ENCODE measurements at places on chromosomes 4 and X.

GRCh38 chr4:18981234-18981615 lies 959.7 kb upstream of the LCORL start:
- no peak for DNase-seq

GRCh38 chrX:44447214-44447613 lies 95.4 kb downstream of the FUNDC1 start:
- no peak for DNase-seq

DNA sequence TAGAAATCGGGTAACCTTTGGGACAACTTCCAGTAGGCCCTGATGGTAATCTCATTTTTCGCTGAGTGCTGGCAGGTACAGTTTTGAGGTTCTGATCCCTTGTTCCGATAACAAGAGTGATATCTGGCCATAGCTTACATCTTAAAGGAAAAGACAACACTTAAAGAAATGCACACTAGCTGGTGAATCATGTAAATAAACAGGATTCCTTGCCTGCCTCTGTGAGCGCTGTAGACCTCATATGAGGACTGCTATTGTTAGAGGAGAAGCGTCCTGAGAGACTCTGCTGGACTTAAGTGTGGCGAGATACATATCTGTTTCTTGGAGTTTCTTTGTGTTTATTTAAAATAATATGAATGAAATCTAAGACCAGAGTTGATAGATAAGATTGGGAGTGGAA lies 149.3 kb upstream of the SLC4A4 start:
- no peak for DNase-seq

DNA sequence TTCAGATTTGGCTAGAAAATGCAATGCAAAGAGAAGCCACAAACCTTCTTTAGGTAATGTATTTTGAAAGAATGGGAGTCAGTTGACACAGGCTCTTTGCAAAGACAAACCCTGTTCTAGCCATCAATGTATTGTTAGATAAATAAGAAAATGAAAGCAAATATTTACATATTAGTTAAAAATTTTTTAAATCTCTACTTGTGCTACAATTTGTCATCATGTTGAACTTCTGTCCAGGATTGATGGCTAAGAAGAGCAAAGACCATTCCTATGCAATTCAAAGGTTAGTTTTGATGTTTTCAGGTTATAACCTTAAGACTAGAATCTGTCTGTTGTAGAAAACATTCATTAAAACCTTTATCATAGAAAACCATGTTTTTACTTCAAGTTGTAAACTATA lies 788.8 kb upstream of the FTHL17 start:
- DNase-seq: no peak

DNA sequence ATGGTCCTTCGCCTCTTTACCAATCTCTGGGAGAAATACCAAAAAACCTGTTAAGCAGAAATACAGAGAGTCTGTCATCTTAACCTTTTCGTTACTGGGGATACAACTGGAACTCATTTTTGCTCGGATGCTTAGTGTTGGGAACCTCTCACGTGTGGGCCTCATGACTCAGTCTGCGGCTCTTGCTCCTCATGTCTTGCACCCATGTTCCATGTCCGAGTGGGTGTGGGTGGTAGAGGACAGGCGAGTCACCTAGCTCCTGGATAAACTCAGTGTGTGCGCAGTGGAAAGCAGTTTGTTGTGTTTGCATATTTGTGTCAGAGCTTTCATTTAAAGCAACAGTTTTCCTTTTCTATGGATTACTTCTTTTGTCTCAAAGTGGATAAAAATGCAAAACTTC lies 70.6 kb downstream of the TNIP2 start:
- no peak for DNase-seq

- DNase-seq: no peak
Observed at GRCh38 chr4:153773236-153773690, 13.4 kb upstream of the RNF175 start.

DNA sequence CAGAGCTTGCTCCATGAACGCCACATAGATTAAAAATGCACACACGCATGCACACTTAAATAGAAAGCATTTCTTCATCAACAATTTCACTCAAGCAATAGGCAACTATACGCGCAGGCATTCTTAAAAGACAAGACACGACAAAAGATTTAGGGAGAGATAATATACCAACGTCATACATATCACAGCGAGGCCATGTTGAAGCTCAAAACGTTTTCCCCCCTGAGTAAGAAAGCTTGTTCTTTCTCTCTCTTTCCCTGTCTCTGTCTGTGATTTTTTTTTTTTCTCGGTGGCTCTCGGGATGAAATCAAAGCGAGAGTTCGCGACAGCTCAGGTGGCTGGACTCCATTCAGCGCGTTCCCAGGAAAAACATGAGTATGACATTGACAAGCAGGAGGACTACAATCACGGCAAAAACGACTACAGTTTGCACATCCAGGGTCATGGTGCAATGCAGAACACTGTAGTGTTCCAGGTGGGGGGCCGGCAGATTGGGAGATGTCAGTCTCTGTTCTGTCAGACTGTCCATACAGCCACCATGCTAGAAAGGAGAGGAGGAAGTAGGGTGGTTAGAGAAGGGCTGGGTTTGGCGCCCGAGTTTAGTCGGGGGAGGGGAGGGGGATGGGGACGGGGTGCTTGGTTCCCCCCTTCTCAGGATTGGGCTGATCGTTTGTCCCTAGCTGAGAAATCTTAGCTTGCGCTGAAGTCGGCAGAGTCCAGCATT lies 30.7 kb downstream of the ARHGEF9 start:
- DNase-seq: no peak

DNA sequence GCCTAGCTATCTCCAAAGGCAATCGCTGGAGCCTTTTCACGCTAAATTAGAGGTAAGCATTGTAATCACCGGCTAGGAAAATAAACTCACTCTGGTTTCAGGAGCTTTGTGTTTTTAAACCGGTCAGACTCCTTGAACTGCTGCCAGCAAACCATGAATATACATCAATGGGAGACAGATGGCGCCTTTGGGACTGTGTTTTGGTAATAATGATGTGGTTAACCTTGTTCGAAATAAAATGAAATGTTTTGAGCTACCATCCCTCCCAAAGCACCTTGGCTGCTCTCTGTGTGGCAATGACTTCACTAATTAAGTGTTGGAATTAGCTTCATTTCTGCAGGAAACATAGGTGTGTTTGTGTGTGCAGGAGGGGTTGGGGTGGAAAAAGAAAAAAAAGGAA lies 65.3 kb downstream of the CLNK start:
- DNase-seq: no peak

- DNase-seq: no peak
Observed at GRCh38 chr4:109730619-109731545, 1.0 kb upstream of the PLA2G12A start.

GRCh38 chrX:150574559-150575418 lies 6.4 kb downstream of the MTM1 start:
- no peak for DNase-seq

GRCh38 chrX:15906041-15906943 lies 51.7 kb upstream of the AP1S2 start:
- no peak for DNase-seq

DNA sequence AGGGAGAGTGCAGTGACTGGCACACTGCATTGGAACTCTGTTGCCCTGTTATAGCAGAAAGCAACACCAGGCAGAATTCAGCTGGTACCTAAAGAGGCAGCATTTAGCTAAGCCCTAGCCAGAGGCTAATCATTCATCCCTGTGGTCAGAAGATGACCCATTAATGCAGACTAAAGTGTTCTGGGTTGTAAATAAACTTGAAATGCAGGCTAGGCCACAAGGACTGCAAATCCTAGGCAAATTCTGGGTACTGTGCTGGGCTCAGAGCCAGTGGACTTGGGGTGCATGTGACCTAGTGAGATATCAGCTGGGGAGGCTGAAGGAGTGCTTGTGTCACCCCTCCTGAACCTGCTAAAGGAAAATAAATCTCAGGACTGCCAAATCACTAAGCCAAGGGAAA lies 91.2 kb downstream of the LPAR4 start:
- no peak for DNase-seq

DNA sequence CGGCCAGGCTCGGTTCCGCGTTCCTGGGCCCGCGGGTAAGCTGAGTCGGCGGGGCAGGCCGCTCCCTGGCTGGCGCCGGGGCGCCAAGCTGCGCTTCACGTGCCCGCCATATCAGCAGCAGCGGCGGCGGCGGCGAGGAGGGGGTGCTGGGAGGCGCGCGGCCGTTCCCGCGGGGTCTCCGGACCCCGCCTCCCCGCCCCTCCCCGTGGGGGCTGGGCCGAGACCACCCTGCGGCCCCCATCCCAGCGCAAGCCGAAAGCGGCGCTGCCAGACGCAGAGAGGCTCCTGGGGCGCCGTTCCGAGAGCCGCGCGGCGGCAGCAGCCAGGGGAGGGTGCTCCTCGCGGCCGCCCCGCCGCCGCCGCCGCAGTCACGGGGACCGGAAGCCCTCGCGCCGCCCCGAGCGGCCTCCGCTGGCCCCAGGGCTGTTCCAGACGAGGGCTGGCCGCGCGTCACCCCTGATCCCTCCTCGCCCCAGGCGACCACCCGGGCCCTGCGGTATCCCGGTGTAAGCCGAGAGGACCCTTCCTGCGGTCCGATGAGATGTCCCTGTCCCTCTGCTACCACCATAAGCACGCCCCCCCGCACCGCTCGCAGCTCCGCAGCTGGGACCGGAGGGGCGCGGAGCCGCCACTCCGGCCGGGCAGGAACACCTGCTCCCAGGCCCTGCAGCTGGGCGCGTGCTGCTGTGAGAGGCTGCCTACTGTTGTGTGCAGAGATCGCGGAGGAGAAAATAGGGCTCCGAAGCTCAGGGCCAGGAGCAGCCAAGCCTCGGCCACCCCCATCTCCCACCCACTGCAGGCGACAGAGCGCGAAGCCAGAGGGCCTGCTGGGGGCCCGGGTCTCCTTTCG lies 7.5 kb upstream of the BCOR start:
- no peak for DNase-seq

GRCh38 chr4:181858741-181859140 lies 384.5 kb upstream of the TENM3 start:
- no peak for DNase-seq

- no peak for DNase-seq
Observed at GRCh38 chr4:140469791-140470733, 28.0 kb downstream of the MGAT4D start.

DNA sequence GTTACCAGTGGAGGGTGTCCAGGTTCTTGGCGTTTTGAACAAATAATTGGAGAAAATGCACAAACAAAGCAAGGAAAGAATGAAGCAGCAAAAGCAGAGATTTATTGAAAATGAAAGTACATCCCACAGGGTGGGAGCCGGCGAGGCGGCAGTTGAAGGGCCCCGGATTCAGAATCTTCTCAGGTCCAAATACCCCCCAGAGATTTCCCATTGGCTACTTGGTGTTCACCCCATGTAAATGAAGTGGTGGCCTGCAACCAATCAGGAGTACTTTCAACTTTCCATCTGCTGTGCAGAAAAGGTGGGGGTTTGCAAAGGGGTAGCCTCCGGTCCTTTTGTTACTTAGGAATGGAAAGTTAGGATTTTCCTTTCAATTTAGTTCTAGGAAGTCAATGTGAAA lies 1447.0 kb downstream of the C4orf33 start:
- DNase-seq: no peak

DNA sequence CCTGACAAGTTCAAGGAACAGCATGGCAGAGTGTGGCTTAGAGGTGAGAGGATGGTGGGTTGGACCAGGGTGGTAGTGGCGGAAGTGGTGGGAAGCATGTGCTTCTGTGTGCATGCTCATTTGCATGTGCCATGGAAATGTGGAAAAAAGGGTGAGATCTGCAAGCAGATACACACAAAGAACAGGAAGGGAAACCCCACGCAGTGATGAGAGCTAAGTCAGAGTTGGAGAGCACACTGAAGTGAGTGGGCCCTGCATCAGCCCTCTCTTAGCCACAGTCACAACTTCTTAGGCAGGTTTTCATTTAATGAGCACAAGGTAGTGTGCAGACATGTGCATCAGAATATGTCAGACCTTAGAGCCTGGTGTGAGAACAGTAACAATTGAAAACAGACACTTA lies 483.8 kb downstream of the AFF2 start:
- no peak for DNase-seq

DNA sequence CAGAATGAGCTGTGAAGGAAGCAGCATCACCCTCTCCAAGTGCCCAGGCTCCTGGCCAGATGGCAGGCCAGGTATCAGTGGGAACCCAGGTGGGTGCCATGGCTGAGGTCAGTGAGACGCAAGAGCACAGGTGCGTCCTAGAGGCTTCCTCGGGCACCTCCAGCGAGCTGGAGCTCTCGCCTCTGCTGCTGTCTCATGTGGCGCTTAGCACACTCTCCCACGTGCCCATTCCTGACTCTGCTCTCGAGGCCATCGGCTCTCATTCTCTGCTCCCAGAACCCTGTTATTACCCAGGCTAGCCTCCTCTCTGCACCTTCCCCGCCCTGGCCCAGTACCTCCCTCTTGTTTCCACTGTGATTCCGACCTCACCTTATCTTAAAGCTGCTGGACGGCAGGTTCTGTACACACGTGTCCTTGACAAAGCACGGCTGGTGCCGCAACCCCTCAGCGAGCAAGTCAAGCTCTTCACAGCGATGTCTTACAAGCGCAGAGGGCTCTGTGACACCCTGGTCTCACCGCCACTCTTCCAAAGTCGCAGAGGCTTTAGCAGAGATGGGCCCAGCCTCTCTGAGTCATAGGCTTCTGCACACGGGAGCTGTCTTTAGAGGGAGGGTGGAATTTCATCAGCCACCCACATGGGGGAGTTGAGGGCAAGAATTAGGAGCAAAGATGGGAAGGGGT lies 15.4 kb upstream of the MSANTD1 start:
- no peak for DNase-seq

- DNase-seq: no peak
Observed at GRCh38 chrX:1853916-1854315, 239.1 kb downstream of the ASMT start.

GRCh38 chr4:76373919-76374552 lies 46.9 kb downstream of the CCDC158 start:
- DNase-seq: no peak

GRCh38 chr4:110631584-110632505 lies 9.0 kb upstream of the PITX2 start:
- no peak for DNase-seq

GRCh38 chr4:20019310-20020015 lies 232.2 kb upstream of the SLIT2 start:
- DNase-seq: no peak

- DNase-seq: no peak
Observed at GRCh38 chr4:31467781-31468180, 747.6 kb downstream of the PCDH7 start.

- no peak for DNase-seq
Observed at GRCh38 chrX:129754056-129755024, 15.6 kb downstream of the XPNPEP2 start.

GRCh38 chr4:3647421-3647820 lies 115.2 kb upstream of the LRPAP1 start:
- no peak for DNase-seq

- no peak for DNase-seq
Observed at GRCh38 chrX:39729981-39730661, 367.6 kb downstream of the BCOR start.

DNA sequence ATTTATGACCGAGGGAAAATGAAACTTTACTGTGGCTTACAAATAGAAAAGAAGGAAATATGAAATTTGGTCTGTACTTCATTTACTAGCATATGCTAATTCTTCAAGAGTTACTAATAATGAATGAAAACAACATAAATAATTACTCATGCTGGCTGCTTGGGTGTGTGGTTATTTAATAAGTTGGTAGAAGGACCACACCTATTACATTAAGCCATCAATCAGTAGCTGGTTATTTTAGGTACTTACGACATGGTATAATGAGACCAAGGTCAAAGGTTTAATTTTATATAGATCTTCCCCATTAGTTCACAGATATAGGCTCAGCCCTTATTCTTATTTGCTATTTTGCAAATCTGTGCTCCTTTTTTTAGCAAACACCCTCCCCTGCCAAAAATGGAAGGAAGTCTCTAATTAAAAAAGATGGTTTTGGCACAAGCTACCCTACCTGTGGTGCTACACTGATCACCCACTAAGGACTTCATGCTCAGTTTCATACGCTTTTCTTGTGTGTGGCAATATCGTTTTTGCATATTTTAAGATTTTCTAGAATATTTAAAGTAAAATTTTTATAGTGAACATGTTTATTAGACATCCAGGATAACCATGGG lies 14.1 kb downstream of the TMPRSS11D start:
- DNase-seq: no peak
